ENCODE measurements at places on chromosomes 4 and X. TPM values are rescaled to one million over a fixed set of nuclear protein-coding genes. Genes with fewer than 3 reads are reported as not detected.

GPM6B gene
- not detected for total RNA-seq

- H3K36me3 ChIP-seq: no peaks in the 10 kb centered on the region
- no peaks in the 10 kb centered on the region for H3K27me3 ChIP-seq
- H3K4me1 ChIP-seq: no peaks in the 10 kb centered on the region
- H3K27ac ChIP-seq: no peak overlapping the region
Measured at GRCh38 chrX:115968436-115969252, 201.9 kb upstream of the AGTR2 start.

DNA sequence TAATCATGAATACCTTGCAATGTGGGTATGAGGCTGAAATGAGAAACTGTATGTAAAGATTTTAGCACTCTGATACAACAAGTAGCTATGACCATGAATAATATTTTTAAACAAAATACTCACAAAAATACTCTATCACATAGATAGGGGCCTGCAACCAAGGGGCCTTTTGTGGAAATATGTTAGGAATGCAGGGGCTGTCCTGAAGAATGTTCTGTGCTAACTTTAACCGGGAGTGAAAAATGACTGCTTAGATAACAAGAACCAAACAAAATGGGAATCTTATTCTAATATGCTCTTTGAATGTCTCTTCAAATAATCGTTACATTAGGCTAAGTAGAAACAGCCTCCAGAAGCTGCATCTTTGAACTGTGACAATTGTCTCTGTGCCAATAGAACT is 37.9 kb upstream of the GYPA start:
- no peak overlapping the region for H3K4me3 ChIP-seq
- DNase-seq: no peak
- peaks cover 40% of the 10 kb centered on the region for H3K4me1 ChIP-seq
- no peak overlapping the region for H3K27ac ChIP-seq
- H3K36me3 ChIP-seq: no peaks in the 10 kb centered on the region

GRCh38 chr4:56818797-56819196 is 2.7 kb downstream of the SPINK2 start:
- H3K27me3 ChIP-seq: peaks cover 33% of the 10 kb centered on the region
- no peak overlapping the region for H3K4me3 ChIP-seq
- no peaks in the 10 kb centered on the region for H3K36me3 ChIP-seq
- no peak for DNase-seq

DNA sequence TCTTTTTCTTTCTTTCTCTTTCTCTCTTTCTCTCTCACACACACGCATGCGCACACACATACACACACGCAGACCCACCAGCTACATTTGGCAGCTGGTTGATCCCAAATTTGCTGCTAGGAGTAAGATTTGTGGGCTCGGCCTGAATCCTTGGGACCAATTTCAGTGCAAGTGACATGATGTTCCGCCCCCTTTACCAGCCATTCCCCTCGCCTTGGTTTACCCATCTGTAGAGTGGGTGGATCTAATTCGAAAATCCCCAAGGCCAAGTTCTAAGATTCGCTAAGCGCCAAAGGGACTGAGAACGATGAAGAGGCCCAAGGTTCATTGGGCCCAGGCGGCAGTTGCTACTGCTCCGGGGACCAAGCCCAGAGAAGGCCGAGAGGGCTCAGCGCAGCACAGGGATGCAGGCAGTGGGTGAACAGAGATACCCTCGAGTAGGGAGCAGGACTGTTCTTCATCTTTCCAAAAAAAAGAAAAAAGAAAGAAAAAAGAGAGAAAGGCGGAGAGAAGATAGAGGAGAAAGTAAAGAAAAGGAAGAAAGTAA is 5.8 kb downstream of the NKX3-2 start:
- H3K4me1 ChIP-seq: peaks cover 28% of the 10 kb centered on the region
- H3K27me3 ChIP-seq: peaks cover 95% of the 10 kb centered on the region
- DNase-seq: no peak

COL4A5 gene
- not detected for total RNA-seq

DNA sequence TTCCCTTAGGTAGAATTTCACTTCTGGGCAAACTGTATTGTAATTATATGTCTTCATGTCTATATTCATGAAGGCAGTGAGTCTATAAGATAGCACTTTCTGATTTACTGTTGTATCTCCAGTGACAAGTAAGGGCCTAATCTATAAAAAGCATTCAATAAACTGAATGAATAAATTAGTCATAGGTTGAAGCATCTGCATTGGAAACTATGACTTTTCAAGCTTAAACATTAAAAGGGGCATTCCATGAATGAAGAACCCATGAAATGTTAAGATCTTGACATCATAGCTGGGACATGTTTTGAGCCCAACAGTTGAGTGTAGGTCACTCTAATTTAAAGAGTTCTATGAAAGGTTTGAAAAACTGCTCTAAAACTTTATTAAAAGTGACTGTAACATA is 159.3 kb upstream of the LCORL start:
- H3K36me3 ChIP-seq: no peaks in the 10 kb centered on the region
- DNase-seq: no peak
- peaks cover 2% of the 10 kb centered on the region for H3K27me3 ChIP-seq
- no peak overlapping the region for H3K27ac ChIP-seq
- no peaks in the 10 kb centered on the region for H3K4me1 ChIP-seq

TIMM8A gene
- total RNA-seq: 8.4 TPM

DNA sequence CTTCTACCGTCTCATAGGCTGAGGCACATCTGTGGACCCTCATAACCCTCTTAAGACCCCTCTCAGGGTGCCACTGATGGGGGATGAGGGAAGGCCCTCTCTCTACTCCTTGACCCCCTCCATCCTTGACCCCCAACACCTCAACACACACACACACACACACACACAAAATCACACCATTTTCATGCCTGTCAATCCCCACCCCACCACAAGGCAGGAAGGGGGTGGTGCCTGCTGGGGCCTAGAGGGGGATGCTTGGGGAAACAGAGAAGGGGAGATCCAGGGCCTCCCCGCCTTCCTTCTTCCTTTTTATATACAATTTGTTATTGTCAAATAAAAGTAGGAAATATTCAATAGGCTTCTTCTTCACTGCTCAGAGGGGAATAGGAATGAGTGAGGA is 1.2 kb upstream of the EBP start:
- H3K4me3 ChIP-seq: peak overlapping the region; percentile 91
- no peaks in the 10 kb centered on the region for H3K27me3 ChIP-seq
- no peak for DNase-seq
- peaks cover 39% of the 10 kb centered on the region for H3K4me1 ChIP-seq
- H3K27ac ChIP-seq: peak overlapping the region; percentile 99
- H3K36me3 ChIP-seq: peaks cover 46% of the 10 kb centered on the region

LINC00632 gene
- 39.9 TPM for total RNA-seq

GLOD5 gene
- total RNA-seq: not detected

DNA sequence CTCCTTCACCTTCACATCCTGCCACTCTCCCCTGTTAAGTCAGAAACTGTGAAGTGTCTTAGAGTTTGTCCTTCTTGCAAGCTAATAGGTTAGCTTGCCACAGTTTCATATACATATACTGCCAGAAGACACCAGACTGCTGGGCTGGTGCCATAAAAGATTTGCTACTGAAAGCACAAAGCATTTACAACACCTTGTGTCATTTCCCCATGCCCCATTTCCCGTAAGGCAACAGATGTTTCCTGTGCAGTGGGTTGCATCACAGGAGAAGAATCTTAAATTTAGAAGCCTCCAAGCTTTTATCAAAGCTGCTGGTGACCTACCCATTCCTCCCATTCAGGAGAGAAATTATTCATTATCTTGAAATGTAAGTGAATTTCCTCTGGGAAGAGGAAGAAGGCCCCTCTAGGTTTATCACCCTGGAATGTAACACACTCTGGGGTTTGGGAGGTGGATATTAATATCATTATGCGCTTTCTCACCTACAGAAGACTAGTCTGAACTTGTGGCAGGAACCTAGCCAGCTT is 34.5 kb upstream of the RAB33B start:
- peak; percentile 19 for DNase-seq
- no peaks in the 10 kb centered on the region for H3K27me3 ChIP-seq
- H3K36me3 ChIP-seq: peaks cover 16% of the 10 kb centered on the region
- H3K4me1 ChIP-seq: peaks cover 13% of the 10 kb centered on the region
- no peak overlapping the region for H3K4me3 ChIP-seq

WNK3 gene
- total RNA-seq: 0.50 TPM

- H3K4me1 ChIP-seq: no peaks in the 10 kb centered on the region
- no peak for DNase-seq
- H3K27ac ChIP-seq: no peak overlapping the region
- H3K36me3 ChIP-seq: no peaks in the 10 kb centered on the region
- no peak overlapping the region for H3K4me3 ChIP-seq
Measured at GRCh38 chr4:10703156-10703555, 18.6 kb upstream of the CLNK start.

GYPA gene
- total RNA-seq: not detected

CACNA1F gene
- 0.50 TPM for total RNA-seq

DNA sequence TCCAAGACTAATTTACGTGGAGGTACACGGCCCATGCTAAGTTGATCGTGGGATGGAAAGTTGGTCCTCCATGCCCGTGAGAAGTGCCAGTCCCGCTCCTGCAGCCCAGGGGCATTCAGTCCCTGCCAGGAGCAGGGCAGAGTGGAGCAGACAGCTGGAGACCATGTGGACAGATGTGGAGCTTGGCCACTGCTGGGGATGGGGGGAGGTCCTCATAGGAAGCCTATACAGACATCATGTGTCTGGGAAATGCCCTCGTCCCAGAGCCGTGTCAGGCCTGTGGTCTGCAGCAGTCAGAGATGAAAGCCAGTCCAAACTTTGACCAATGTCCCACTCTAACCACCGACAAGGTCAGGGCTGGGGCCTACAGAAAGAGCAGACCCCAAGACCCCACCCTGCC is 118.4 kb downstream of the CPZ start:
- no peaks in the 10 kb centered on the region for H3K36me3 ChIP-seq
- H3K27ac ChIP-seq: no peak overlapping the region
- no peak for DNase-seq
- no peaks in the 10 kb centered on the region for H3K27me3 ChIP-seq
- H3K4me3 ChIP-seq: no peak overlapping the region

ADH1A gene
- total RNA-seq: not detected

- no peaks in the 10 kb centered on the region for H3K36me3 ChIP-seq
- no peaks in the 10 kb centered on the region for H3K4me1 ChIP-seq
- DNase-seq: no peak
- no peak overlapping the region for H3K4me3 ChIP-seq
Measured at GRCh38 chr4:156762851-156763250, 208.7 kb downstream of the PDGFC start.

DNA sequence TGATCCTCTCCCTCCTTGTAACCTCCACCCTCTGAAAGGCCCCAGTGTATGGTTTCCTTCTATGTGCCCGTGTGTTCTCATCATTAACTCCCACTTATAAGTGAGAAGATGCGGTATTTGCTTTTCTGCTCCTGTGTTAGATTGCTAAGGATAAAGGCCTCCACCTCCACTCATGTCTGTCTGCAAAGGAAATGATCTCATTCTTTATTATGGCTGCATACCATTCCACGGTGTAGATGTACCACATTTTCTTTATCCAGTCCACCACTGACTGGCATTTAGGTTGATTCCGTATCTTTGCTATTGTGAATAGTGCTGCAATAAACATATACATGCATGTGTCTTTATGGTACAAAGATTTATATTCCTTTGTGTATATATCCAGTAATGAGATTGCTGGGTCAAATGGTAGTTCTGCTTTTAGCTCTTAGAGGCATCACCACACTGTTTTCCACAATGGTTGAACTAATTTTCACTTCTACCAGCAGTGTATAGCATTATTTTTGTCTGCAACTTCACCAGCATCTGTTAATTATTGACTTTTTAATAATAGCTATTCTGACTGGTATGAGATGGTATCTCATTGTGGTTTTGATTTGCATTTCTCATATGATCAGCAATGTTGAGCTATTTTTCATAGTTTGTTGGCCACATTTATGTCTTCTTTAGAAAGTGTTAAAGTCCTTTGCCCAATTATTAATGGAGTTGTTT is 1030.9 kb downstream of the FSTL5 start:
- H3K36me3 ChIP-seq: no peaks in the 10 kb centered on the region
- H3K4me1 ChIP-seq: no peaks in the 10 kb centered on the region
- DNase-seq: no peak
- no peaks in the 10 kb centered on the region for H3K27me3 ChIP-seq

DNA sequence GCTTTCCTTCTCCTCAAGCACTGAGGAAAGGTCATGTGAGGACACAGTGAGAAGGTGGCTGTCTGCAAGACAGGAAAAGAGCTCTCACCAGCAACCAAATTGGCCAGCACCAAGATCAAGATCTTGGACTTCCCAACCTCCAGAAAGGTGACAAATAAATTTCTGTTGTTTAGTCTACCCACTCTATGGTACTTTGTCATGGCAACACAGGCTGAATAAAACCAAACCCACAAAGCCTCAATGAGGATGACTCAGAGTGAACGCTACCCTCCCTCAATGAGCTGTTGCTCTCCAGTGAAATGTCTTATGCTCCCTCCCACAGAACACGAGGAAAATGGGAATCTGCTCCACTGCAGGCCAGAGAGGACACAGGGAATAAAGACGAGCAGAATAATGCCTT is 244.1 kb downstream of the RAB28 start:
- H3K4me3 ChIP-seq: no peak overlapping the region
- no peaks in the 10 kb centered on the region for H3K36me3 ChIP-seq
- H3K27ac ChIP-seq: no peak overlapping the region
- no peaks in the 10 kb centered on the region for H3K27me3 ChIP-seq
- no peak for DNase-seq

GRCh38 chrX:75303795-75304194 is 29.9 kb downstream of the UPRT start:
- H3K36me3 ChIP-seq: peaks cover 28% of the 10 kb centered on the region
- H3K4me3 ChIP-seq: no peak overlapping the region
- no peak overlapping the region for H3K27ac ChIP-seq
- no peaks in the 10 kb centered on the region for H3K27me3 ChIP-seq
- no peaks in the 10 kb centered on the region for H3K4me1 ChIP-seq
- DNase-seq: no peak

GRIA3 gene
- total RNA-seq: not detected

- no peak within 1 kb of the TSS for H3K27ac ChIP-seq
- peak within 1 kb of the TSS; percentile 75 for H3K4me3 ChIP-seq
- DNase-seq: peak; percentile 25
- peaks cover 31% of the 10 kb centered on the region for H3K4me1 ChIP-seq
Measured at GRCh38 chrX:111095974-111096895, at the start of gene PAK3. Gene PAK3 (plus strand): TSS chrX:111096191. CDS start chrX:111123104, 26,913 bp downstream.

DNA sequence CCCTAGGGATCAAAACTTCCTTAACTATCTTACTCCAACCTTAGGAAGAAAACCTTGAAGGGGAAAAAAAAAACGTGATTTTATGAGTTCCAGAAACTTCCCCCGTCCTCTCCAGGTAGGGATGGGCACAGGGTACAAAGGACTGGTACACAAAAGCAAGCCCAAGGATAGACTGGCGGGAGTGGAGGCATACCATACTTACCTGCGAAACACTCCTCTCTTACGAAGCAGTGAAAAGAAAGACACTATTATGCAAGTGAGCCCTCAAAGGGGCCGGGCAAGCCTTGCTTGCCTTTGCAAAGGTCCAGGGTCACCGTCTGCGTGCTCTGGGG is 651 bp downstream of the TSPAN6 start:
- H3K4me1 ChIP-seq: peaks cover 3% of the 10 kb centered on the region
- no peak for DNase-seq
- no peak overlapping the region for H3K27ac ChIP-seq
- H3K4me3 ChIP-seq: no peak overlapping the region
- no peaks in the 10 kb centered on the region for H3K36me3 ChIP-seq
- peaks cover 28% of the 10 kb centered on the region for H3K27me3 ChIP-seq

DNA sequence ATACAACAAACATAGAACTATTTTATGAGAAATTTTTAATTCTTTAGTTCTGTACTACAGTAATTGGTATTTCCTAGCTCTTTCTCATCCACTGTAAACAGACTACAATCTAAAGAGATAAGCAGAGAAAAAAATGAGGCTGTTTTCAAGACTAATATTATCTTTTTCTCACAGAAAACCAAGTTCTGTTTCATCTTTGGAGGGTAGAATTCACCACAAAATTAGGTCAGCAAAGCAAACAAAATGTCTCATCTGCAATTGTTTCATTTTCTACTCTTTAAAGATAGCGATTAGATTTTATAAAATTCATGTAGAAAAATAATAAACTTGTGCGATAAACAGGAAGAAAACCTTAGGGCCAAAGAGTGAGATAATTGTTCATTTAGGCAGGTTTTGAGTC is 10.8 kb downstream of the APOO start:
- peaks cover 2% of the 10 kb centered on the region for H3K36me3 ChIP-seq
- DNase-seq: no peak
- H3K4me3 ChIP-seq: no peak overlapping the region
